ENCODE measurements at places on chromosomes 1 and 21.
A peak's percentile ranks its signal among the peaks of the same experiment; 100 is the strongest.

GRCh38 chr1:111481387-111482221 is 7.8 kb downstream of the C1orf162 start:
- peak; percentile 62 for DNase-seq

- DNase-seq, result peak; percentile 38
Measured at GRCh38 chr21:46551636-46552241, 53.1 kb downstream of the S100B start.

DNA sequence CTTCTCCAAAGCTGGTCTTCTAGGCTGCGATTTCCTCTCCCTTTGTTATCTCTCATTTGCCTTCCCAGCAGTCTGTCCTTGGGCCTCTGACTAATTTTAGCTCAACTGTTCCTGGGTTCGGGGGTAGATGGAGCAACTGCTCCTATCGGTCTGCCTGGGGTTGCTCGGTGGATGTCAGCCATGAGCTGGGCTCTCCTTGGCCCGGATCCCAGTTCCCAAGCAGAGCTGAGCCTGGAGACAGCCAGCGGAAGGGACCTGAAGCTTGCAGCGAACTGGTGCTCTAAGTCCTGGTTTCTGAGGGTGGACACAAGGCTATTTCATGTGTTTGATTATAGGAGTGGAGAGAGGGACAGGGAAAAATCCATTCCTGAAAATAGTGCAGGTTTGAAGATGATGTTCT is 423.0 kb downstream of the RPS6KC1 start:
- DNase-seq, result no peak

DNA sequence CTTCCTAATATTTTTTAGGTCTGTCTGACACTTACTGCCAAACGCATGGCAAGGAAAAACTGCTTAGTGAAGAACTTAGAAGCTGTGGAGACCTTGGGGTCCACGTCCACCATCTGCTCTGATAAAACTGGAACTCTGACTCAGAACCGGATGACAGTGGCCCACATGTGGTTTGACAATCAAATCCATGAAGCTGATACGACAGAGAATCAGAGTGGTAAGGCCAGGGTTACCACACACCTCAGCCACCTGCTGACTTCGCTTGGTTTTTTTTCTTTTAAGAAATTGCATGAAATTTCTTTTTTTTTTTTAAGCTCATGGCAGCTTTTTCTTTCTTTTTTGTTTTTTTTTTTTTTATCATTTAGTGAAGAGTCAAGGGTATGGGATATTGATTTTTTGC is 17.2 kb downstream of the ATP1A1 start:
- DNase-seq, result peak; percentile 68

GRCh38 chr1:179881642-179882252 is 338 bp upstream of the TOR1AIP1 start:
- no peak for DNase-seq

- DNase-seq, result no peak
Measured at GRCh38 chr1:242239398-242239797, 240.5 kb upstream of the MAP1LC3C start.

GRCh38 chr1:205273551-205273982 is 45.8 kb downstream of the TMCC2 start:
- DNase-seq, result peak; percentile 86

DNA sequence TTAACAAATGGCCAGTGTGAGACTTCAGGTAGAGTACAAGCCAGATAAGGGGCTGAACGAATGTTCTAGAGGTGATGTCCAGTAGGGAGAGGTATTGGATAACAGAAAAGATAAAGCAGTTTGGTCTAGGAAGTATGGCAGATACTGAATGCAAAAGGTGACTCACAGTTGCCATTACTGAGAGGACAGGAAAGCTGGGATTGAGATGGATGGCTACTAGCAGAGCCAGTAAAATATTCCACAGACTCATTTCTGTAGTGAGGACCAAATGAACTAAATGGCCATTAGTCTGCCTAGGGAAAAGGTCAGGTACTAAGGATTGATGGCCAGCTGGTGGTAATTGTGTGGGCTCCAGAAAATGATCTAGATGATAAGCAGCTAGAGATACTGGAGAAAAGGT is 11.5 kb downstream of the MACO1 start:
- DNase-seq, result no peak

DNA sequence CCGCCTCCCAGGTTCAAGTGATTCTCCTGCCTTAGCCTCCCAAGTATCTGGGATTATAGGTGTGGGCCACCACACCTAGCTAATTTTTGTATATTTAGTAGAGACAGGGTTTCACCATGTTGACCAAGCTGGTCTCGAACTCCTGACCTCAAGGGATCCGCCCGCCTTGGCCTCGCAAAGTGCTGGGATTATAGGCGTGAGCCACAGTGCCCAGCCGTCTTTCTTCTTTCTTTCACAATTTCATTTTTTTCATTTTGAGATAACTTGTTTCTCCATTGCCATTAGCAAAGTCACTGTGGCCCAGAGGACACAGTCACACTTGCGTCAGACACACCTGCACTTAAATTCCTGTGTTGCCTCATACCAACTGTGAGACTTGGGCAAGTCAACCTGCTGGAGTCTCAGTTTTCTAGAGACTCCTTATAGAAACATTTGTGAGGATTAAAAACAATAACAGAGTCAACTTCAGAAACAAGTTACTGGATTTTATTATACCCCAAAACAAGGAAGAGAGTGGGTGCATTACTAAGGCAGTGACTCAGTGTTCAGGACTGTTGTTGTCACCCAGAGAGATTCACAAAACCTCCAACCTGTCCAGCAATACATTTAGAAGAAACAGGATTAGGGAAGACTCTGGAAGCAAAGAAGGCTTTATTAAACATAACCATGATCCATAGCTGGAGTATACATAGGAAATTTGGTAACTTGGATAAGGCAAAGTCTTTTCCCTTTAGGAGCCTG is 2.6 kb downstream of the TEDDM1 start:
- no peak for DNase-seq

DNA sequence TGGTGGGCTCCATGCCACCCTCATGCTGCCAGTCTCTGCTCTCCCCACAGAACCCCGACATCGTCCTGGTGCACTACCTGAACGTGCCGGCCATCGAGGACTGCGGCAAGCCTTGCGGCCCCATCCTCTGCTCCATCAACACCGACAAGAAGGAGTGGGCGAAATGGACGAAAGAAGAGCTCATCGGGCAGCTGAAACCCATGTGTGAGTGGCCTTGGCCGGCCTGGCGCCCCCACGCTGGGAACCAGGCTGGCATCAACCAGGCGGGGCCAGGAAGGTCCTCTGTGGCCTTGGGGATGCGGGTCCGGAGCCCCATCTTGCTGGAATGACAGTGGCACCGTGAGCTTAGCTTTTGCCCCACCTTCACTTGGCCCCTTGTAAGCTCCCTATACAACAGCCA is 130.7 kb upstream of the VAMP3 start:
- DNase-seq, result no peak

DNA sequence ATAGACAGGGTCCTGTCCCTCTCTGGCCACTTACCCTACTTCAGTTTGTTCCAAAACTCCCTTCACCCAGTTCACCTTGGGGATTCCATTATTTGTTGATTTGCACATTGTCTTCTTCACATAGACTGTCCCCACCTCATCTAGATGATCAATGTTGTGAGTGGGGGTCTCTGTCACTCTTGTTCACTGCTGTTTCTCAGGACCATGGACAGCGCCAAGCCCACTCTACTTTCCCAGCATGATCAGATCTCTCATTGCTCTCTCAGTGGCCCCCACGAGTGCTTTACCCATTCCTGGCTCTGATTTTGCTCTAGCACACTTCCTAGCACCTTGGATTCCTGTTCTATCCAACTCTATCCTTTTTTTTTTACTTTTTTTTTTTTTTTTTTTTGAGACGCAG is 45.4 kb upstream of the IGSF21 start:
- no peak for DNase-seq

GRCh38 chr1:29458737-29459619 is 222.7 kb downstream of the PTPRU start:
- DNase-seq, result no peak

GRCh38 chr1:76480827-76481226 is 386.5 kb upstream of the ST6GALNAC5 start:
- no peak for DNase-seq

- no peak for DNase-seq
Measured at GRCh38 chr1:32759997-32760623, 57.0 kb downstream of the YARS1 start.

GRCh38 chr1:185971688-185972087 is 237.5 kb downstream of the HMCN1 start:
- no peak for DNase-seq

GRCh38 chr1:9900142-9901043 is 9.7 kb downstream of the CTNNBIP1 start:
- no peak for DNase-seq

DNA sequence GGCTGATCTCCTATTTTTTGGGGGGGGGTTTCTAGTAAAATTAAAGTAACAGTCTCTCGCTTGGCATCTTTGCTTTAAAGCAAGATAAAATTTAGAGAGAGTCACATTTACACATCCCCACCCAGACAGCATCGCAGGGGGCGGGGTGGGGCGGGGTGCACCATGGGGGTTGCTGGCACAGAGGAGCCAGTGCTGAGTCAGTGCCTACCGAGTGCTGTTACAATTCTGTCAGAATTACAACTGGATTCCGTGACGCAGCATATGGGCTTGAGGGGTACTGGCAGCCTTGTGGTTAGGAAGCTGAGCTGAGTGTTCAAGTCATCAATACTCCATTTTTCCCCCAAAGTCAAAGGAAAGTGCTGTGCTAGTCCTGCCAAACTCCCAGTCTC is 175.9 kb downstream of the PRDM16 start:
- DNase-seq, result no peak

- no peak for DNase-seq
Measured at GRCh38 chr1:54263601-54264226, 63.7 kb downstream of the MRPL37 start.

DNA sequence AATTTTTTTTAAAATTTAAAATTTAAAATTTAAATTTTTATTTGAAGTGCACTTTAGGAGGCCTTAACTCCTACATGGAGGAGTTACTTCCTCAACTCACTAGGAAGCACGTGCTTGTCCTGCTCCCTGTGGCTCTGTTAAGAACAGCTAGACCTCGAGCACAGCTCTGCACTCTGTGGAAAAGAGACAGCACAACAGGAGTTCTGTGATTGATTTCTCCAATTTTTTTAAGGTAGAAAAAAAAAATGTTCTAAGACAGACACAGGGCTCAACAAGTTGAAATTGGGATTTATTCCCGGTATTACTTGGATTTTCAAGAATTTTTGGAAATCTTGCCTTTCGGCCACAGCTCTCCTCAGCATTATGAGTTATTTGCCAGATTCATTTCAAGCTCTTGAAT is 356.6 kb upstream of the LYPLAL1 start:
- no peak for DNase-seq
